CD4-positive, alpha-beta T cell treated with Interleukin-6 for 4 hours (primary cell): ENCODE measurements at places on chromosomes 2 and 18.

DNA sequence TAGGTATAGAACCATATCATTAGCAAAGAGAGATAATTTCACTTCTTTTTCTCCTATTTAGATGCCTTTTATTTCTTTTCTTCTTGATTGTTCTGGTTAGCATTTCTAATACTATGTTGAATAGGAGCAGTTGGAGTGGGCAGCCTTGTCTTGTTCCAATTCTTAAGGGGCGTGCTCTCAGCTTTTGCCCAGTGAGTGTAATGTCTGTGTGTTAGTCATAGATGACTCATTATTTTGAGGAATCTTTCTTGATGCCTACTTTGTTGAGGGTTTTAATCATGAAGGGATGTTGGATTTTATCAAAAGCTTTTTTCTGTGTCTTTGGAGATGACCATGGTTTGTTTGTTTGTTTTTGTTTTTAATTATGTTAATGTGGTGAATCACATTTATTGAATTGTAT is 1453.1 kb upstream of the SLC39A10 start:
- no peak for DNase-seq

DNA sequence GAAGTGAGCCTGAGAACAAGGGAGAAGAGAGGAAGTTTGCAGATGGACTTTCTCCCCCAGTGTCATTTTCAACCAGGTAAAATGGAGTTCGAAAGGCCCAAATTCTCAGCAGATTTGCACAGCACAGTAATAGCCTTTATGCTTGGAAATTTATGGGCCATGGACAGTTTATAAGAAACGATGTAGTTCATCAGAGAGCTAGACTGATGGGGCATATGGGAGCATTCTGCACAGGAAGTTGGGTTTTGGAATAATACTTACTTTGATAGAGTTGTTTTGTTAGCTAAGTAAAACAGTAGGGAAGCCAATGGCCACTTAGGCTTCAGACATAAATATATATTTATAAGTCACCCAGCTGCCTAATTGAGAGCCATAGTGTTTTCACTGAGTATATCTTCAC is 169.4 kb downstream of the MEIS1 start:
- no peak for DNase-seq

- DNase-seq = no peak
These were observed 5.2 kb downstream of the GBX2 start for GRCh38 chr2:236162882-236163470.

DNA sequence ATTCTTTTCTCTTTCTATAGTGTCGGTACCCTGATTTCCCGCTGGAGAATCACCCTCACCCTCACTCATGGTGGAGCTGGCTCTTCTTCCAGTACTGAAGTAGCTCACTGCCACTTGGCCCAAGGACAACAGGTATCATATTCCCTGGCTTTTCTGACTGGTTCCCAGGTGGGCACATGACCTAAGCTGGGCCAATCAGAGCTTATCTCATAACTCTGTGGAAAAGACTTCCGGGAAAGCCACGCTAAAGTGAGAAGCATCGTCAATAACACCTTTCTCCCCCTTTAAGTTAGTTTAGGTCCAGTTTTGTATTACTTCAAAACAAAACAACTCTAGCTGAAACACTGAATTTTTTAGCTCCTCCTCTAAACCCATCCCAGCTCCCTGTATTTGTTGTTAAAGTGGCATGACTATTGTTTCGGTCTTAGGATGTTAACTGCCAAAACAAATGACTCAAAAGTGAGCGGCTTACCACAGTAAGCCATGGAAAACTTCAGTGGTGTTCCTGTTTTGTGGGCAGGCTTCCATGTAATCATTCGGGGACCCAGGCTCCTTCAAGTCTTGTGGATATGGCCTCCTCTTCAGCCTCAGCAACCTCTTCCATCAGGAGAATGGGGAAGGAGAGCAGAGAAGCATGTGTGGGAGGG is 137.4 kb upstream of the DLX2 start:
- no peak for DNase-seq

GRCh38 chr2:200158647-200159356 is 147.7 kb upstream of the SPATS2L start:
- no peak for DNase-seq

GRCh38 chr2:158781353-158781961 is 13.7 kb upstream of the DAPL1 start:
- no peak for DNase-seq

DNA sequence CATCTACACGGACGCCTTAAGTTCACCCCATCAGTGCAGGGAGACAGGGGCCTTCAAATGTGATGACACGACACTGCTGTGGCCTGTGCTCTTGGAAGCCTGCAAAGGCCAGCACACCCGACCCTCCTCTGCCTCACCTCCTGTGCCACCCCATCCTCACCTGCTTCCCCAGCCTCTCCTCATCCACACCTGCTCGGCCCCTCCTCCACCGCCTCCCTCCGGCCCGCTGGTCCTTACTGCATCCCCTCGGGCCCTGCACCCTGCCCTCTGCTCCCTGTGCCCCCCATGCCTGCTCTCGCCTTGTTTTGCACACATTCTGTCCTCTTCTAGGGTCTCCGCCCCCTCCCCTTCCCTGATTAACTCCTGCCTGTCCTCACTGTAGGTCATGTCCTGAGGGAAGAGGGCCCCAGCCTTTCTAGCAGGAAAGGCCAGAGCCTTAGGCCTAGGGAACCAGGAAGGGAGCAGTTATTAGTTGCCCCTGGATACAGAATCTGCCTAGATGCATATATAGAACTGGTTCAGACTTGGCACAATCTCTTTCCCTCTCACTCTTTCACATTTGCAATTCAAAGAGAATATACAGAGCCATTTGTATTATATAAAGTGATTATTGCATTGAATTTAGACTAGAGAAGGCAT is 39.4 kb downstream of the TRAPPC12 start:
- no peak for DNase-seq

DNA sequence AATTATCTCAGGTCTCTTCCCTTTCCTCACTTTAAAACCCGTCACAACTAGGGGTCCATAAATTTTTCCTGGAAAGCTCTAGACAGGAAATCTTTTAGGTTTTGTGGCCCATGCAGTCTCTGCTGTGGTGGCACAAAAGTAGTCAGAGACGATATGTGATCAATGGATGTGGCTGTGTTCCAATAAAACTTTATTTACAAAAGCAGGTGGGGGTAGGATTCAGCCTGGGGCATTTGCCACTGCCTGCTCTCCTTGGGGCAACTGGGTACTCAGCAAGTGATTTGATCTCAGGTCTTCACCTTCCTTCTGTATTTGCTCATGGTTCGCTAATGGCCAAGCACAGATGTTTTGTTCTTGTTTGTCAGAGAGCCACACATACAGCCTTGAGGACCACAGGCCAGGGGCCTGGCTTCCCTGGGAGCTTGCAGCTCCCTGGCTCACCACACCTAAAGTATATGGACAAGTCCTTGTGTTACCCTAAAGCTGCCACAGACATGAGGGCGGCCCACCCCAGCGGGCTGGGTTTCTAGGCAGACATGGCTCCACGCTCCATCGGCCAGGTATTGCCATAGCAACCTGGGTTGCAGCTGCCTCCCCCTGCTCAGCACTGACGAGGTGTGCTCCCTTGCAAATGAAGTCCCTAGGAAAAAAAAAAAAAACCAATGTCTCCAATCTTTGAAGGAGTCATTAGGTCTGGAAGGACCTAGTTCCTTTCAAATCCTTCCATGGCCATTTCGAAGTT is 89.7 kb upstream of the YWHAQ start:
- DNase-seq = no peak

DNA sequence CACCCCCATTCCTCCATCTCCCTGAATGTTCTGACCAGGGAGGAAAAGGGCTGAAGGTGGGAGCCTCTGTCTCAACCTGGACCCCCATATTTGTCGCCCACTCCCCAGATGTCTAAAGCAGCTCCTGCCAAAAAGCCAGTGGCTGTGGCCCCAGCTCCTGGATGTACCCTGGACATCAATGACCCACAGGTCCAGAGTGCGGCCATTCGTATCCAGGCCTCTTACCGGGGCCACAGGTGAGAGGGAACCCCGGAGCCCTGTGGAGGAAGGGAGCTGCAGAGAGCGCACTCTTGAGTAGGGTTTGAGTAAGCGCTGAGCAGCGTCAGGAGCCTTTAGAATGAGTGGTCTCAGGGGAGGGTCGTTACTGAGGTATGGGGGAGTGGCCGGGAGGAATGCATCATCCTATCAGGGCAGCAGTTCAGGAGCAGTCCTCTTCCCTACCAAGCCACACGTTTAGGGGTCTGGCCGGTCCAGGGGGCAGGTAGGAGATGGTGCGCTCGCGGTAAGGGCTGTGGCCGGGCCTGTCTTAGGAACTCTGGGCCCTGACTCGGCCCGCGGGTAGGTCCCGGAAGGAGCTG is 2.4 kb upstream of the GMPPA start:
- no peak for DNase-seq

DNA sequence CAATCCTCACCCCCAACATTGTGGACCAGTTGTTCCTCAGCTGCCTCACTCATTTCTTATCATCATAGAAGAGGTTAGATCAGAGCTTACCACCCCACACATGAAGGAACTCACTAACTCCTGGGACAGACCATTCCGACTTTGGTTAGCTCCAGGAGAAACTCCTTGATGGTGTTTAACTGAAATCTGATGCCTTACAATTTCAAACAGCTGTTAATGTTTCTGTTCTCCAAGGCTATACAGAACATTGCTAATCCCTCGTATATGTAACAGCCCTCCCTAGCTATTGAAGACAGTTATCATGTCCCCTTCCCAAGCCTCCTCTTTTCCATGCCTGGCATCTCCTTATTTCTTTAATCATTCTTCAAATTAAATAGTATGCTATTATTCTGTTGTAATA is 14.8 kb downstream of the ERBB4 start:
- DNase-seq = no peak

- no peak for DNase-seq
These were observed 141.6 kb downstream of the HDAC4 start for GRCh38 chr2:239259173-239259572.

GRCh38 chr2:96945014-96945413 is 41.4 kb downstream of the FAM178B start:
- no peak for DNase-seq

DNA sequence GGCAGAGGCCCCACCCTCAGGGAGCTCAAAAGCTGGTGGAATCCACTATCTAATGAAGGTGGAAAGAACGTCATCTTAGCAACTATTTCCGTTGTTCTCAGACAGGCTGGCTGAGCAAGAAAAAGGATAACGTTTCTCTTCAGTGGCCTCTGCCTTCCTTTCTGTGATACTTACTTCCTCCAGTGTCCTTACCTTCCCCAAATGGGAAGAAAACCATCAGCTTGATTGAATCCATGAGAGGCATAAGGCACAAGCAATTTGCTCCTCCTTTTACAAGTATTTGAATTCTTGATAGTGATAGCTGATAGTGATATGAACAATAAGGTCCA is 8.1 kb upstream of the NCOA1 start:
- DNase-seq = no peak

GRCh38 chr2:11377928-11378545 is 33.6 kb upstream of the ROCK2 start:
- DNase-seq = no peak

- no peak for DNase-seq
These were observed 246.2 kb downstream of the XIRP2 start for GRCh38 chr2:167134381-167135072.

- DNase-seq = no peak
These were observed 80.4 kb downstream of the LCLAT1 start for GRCh38 chr2:30527411-30527810.

GRCh38 chr2:120857422-120857821 is 121.8 kb downstream of the GLI2 start:
- DNase-seq = no peak

DNA sequence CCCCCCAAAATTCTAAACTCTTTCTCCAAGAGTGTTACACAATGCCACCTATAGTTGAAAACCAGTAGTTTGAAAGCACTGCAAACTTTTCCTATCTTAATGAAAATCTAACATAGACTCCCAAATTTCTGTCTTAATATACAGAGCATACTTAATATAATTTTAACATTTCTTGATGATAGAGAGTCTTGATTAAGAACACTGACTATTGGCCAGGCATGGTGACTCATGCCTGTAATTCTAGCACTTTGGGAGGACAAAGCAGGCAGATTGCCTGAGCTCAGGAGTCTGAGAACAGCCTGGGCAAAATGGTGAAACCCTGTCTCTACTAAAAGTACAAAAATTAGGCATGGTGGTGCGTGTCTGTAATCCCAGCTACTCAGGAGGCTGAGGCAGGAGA is 34.2 kb downstream of the ASXL2 start:
- DNase-seq = no peak

- DNase-seq = no peak
These were observed 335.1 kb downstream of the METTL4 start for GRCh38 chr18:2236232-2236631.

GRCh38 chr2:171419333-171419732 is 14.5 kb downstream of the METTL8 start:
- DNase-seq = no peak

DNA sequence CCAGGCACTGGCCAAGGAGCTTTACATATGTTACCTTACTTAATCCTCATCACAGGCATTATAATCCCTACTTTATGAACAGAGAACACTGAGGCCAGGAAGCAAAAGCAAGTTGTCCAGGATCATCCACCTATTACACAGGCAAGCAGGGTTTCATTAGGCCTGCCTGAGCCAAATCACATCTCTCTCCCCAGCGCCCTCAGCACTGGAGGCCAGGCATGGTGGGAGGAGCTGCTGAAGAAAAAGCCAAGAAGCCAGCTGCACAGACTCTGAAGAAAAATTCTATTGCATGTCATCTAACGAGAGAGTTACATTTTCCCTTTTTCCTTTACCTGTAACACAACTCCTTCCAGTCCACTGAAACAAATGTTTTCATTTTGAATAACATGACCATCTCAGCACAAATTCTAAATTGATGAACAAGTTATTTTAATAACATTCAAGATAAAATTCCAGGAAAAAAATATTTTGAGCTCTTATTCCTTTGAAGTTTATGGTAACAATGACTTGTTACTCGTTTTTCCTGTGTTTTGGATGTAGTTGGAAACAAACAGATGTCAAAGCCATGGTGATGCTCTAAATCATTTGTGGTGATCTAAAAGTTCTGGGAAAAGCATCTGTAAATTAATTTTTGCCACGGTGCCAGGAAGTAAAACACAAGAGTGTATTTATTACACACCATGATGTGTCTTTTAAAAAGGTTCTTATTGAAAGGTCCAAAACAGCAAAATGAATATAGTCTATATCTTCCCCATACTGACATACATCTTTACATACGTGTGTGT is 139.0 kb upstream of the ITGB6 start:
- no peak for DNase-seq

DNA sequence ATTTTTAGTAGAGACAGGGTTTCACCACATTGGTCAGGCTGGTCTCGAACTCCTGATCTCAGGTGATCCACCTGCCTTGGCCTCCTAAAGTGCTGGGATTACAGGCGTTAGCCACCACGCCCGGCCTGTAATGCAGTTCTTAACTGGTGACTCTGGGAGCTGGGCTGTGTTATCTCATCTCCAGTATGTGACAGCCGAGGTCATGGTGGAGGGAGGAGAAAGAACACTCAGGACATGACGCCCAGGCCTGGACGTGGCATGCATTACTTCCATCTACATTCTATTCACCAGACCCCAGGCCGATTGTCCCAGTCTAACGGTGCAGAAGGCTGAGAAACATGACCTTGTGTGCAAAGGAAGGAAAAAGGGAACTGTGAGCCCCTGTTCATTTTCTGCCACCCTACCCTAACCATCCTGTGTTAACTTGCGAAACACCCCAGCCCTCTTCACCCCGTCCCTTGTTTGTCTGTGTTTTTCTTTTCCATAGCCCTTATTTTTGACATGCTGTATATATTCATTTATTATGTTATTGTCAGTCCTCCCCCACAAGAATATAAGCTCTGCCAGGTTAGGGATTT is 88.1 kb upstream of the ASAP2 start:
- no peak for DNase-seq

- no peak for DNase-seq
These were observed 74.7 kb downstream of the SMAD7 start for GRCh38 chr18:48875942-48876511.
